ENCODE measurements at places on chromosomes 5 and 9.

- no peak for DNase-seq
These were observed 21.3 kb downstream of the PWWP2A start for GRCh38 chr5:160097991-160098390.

- no peak for DNase-seq
These were observed 49.4 kb downstream of the FBXW11 start for GRCh38 chr5:171956887-171957495.

GRCh38 chr9:78121488-78121887 is 89.9 kb upstream of the GNAQ start:
- peak; percentile 89 for DNase-seq

DNA sequence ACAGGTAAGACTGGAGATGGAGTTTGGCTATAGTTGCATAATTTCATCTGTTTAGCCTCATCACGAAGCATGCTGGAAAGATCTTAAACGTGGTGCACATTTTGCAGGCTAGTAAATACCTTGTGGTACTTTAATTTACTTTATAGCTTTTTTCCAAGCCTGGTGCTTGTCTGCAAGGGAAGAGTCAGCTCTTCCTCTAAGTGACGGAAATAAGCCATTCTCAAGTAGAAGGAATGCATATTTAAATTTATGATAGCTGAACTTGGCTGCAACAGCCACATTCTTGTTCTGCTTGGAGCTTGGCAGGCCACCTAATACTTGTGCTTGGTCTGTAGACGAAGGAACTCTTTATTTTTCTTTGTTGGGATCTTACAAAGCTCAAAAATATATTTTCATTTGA is 188.0 kb upstream of the PIK3R1 start:
- DNase-seq: no peak

GRCh38 chr9:115340314-115340713 is 222.4 kb upstream of the TNC start:
- DNase-seq: no peak

- DNase-seq: peak; percentile 71
These were observed 39.0 kb downstream of the FAM78A start for GRCh38 chr9:131237291-131237690.

DNA sequence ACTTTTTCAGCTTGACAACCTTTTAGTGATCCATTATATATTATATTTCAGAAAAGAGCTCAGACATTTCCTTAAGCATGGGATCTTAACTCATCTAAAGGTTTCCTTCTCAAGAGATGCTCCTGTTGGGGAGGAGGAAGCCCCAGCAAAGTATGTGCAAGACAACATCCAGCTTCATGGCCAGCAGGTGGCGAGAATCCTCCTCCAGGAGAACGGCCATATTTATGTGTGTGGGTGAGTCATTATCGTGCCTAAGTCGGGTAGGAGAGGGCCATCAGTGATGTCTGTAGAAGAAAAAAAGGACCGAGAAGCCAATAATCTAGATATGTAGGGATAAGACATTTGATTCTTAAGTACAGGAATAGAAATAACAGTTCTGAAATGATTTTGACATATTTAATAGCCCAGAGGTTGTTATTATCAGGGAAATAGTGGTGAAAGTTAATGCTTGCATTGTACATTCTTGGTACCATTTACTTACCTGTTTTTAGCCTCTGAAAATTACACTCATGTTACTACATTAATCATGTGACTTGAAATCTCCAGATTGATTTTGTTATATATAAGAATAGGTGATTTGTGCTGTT is 28.2 kb downstream of the MTRR start:
- DNase-seq: no peak

GRCh38 chr9:138060365-138060764 is 182.8 kb downstream of the CACNA1B start:
- DNase-seq: no peak

DNA sequence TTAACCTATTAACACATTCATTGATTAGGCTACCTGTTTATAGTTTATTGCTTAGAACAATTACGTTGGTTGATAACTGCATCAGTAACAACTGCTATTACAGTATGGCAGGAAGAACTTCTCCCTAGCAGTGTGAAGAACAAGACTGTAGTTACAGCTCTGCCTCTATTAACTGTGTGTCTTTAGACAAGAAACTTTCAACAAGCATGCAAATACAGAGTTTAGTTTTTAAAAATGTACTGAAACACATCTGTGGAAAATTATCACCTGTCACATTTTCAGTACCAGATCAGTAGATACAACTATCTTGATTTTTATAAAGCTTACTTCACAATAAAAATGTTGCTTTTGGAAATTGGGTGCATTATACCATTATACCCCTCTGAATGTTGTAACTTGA is 22.2 kb downstream of the ELL2 start:
- no peak for DNase-seq

DNA sequence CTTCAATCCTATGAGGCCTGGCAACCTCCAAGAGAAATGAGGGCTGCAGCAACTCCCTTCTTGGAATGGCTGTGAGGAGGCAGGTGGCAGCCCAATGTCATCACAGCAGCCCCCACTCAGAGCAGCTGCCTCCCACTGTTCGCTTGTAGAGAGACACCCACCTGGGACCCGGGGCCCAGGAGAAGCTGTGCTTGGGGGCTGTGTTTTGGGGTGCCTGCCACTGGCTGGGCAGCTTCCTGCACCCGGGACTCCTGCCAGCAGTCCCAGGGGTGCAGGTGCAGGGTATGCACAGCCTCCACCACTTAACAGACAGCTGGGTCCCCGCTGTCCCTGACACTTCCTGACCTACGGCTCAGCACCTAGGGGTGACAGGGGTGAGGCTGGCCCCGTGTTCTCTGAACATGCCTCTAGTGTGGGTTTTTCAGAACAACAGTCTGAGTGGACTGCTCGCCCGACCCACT is 26.2 kb downstream of the NIPAL4 start:
- DNase-seq: no peak

GRCh38 chr5:66633754-66634153 is 37.6 kb downstream of the MAST4 start:
- no peak for DNase-seq

- DNase-seq: no peak
These were observed 64.7 kb downstream of the CSF2 start for GRCh38 chr5:132138260-132138659.

DNA sequence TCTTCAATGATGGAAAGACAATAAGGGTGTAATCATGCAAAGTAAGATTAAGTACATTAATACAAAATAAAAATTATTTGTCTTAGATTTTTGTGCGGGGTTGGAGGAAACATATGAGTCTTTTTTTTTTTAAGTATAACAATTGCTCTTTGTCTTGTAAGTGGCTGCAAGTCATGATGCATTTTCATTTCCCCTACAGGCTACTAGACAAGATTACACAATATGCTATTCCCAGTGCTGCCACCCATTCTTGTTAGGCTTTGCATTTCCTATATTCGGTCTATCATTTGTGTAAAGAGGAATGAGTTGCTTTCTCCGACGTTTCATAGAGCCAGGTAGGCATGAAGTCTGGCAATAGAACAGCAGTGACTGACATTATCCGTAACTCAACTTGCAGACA is 294.2 kb upstream of the CYLC2 start:
- DNase-seq: no peak

DNA sequence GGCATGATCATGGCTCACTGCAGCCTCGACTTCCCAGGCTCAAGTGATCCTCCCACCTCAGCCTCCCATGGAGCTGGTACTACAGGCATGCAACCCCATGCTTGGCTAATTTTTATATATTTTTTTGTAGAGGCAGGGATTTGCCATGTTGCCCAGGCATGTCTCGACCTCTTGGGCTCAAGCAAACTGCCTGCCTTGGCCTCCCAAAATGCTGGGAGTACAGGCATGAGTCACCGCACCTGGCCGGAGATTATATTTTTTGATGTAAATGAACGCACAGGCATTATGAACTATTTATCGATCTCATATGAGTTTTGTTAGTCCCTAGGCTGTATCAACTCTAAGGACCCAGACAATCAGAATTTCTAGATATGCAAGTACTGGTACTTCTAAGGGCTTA is 25.5 kb upstream of the CEP120 start:
- DNase-seq: no peak

DNA sequence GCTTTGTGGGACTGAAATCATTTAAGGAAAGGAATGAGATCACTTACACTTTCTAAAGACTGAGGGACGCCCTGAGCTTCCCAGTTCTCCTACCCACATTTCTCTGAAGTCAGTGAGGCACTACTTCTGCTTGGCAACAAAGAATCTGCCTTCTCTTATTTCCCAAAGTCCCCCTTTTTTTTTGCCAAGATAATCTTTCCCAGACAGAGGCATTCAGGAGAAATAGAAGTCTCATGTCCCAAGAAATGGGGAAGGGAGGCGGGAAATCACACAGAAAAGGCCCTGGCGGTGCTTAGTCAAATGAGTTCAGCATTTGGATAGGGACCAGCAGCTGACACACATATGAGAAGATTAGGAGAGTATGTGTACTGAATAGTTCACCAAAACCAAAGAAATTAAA is 159.7 kb downstream of the MUSK start:
- no peak for DNase-seq

GRCh38 chr5:159953609-159954008 is 37.3 kb downstream of the ADRA1B start:
- no peak for DNase-seq

DNA sequence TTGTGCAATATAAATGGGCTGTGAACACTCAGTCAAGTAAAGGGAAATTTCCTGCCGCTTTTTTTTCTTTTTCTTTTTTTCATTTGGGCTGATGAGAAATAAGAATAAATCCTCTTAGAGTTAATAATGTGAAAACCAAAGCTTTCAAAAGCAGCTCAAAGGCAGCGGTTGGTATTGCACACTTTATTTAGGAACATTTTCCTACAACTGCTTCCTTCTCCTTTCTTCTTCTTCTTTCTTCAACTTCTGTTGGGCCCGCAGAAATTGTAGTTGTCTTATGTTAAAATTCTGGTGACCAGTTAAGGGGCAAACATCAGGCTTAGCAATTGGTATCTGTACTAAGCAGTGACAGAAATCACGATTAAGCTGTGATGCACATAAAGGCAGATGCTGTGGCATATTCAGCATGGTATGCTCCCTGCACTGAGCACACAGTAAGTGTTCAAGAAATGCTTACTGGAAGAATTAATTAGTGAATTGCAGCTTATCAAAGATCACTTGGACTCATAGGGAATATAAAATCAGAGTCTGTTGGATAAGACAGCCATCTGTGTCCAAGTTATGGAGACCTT is 85.4 kb downstream of the ANKRD55 start:
- DNase-seq: no peak

- no peak for DNase-seq
These were observed 317.9 kb upstream of the ITGA1 start for GRCh38 chr5:52469835-52470234.

DNA sequence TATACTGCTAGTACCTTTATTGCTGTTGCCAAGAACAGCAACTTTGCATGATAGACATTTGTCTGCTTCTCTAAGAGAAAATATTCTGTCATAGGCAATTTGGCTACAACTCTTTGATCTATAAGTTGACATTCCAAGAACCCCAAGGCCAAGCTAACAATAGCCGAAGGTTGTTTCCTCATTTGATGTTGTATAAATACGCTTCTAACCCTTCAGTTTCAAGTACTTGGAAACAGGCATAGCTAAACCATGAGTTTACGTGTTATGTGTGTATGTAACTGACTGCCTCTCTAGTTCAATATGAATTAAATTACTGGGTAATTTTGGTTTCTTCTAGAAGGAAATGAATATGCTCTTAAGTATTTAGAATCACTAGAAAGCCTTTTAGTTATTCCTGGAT is 1034.0 kb downstream of the TLE4 start:
- no peak for DNase-seq

DNA sequence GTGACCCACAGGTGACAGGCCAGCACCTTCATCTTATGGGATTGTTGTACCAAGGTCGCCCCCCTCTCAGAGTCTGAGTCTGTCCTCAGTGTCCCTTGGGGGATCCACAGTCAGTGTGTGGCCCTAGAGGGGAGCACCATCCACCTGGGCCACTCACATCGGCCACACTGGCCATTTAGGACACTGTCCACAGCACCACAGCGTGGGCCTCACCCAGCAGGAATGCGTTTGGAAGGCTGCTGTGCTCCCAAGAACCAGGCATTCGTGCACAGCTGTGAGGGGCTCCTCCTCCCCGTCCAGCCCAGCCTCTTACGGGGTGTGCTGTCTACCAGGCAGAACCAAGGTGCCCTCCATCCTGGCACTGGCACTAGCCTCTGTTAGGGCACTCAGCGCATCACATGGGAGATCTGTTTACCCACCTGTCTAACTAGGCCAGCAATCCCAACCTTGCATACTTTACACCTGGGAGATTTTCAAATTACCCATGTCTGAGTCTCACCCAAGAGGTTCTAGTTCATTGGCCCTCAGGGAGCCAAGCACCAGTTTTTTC is 24.5 kb upstream of the UBE2QL1 start:
- DNase-seq: no peak

GRCh38 chr5:132788508-132788907 is 11.5 kb upstream of the SEPTIN8 start:
- no peak for DNase-seq

DNA sequence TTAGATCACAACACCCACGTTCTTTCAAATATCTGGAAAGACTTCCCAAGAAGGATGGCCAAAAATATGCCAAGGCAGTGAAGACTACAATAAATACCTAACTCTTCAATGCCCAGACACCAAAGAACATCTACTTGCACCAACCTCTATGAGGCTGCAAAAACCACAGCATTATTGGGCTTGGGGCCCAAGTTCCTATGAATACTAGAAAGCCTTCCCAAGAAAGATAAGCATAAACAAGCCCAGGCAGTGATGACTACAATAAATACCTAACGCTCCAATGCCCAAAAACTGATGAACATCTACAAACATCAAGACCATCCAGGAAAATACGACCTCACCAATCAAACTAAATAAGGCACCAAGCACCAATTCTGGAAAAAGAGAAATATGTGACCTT is 41.3 kb downstream of the AP3B1 start:
- no peak for DNase-seq

- no peak for DNase-seq
These were observed 23.8 kb downstream of the PLAC8L1 start for GRCh38 chr5:146081556-146081955.
